ENCODE measurements at places on chromosomes 3 and 15.

GRCh38 chr3:163126115-163126514, 1629.5 kb downstream of the OTOL1 start:
- DNase-seq, result no peak

DNA sequence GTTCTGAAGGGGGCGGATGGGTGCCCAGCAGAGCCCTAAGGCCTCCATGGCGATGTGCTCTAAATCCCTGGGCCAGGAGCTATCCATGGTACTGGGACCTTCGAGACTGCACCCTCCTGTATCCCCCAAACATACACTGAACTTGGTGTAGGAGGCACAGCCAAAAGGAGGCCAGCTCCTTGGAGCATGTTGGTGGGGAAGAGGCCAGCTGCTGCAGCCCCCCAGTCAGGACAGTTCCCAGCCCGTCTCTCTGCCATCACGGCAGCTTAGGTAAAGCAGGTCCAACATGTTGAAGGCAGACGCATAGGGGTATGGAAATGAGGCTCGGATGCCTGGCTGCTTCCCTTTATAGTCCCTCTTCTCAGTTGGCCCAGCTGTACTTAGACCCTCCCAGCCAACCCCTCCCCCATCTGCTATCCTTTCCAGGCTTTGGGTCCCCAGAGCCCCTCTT, 1.8 kb downstream of the CAMKV start:
- DNase-seq, result no peak

DNA sequence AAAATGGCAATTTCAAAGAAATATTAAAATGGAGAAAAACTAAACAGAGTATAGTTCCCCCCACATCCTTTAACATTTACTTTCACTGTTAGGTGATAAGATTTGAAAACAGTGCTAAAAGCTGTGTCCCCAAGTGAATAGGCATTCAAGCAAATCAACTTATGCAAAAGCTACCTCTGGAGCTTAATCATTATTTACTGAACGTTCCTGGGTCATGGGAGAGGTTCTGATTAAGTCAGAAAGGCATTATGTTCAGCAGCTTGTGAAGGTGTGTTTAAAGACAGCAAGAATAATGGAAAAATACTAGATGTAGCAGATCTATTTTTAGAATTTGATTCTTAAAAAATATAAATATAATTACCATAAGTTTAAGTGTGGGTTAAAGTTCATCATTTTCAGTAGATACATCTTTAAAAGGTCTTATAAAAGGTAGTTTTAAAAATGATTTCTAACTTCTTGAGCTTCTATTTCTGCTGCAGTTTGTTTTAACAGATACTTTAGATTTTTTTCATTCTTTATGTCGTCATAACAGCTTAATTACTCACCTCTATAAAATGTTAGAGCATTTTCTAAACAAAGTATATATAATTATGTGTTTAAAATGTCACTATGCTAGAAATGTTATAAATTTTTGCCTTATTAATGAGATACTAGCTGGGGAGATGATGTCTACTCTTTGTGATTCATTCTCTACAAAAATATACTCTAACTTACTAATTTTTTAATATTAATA, 127.9 kb downstream of the MITF start:
- no peak for DNase-seq

DNA sequence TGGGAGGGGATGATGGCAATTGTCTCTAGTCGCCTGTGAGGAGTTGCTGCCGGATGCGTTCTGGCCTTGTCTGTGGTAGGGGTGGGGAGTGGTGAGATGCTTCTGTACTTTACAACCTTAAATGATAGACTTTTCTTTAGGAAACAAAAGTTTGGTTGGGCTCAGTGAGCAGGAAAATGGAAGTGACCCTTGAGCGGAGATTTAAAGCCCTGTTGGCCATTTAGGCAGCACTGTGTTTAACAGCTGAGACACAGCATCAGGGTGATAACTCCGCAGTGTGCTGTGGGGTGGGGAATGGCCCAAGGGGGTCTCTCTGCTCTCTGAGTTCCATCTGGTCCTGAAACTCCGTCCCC, 36.6 kb downstream of the SPSB4 start:
- DNase-seq, result no peak

GRCh38 chr3:105987809-105988208, 119.0 kb upstream of the CBLB start:
- no peak for DNase-seq

GRCh38 chr3:194739498-194740284, 54.0 kb downstream of the FAM43A start:
- no peak for DNase-seq

DNA sequence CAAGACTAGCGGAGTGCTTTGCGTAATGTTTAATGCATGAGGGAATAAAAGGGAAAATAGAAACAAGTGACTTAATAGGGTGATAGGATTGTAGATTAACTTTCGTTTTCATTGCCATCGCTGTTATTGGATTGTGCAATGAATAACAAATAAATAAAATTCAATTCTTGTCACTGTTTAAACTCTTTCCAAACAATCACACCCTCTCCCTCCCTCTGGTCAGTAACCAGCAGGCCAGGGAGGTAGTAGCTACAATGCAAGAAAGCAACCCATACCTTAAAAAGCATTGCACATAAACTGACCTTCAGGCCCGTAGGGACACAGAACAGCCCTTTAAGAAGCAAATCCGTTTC, 705 bp upstream of the TFRC start:
- no peak for DNase-seq

- DNase-seq, result no peak
These were observed 17.9 kb upstream of the SEC13 start for GRCh38 chr3:10338591-10339353.

DNA sequence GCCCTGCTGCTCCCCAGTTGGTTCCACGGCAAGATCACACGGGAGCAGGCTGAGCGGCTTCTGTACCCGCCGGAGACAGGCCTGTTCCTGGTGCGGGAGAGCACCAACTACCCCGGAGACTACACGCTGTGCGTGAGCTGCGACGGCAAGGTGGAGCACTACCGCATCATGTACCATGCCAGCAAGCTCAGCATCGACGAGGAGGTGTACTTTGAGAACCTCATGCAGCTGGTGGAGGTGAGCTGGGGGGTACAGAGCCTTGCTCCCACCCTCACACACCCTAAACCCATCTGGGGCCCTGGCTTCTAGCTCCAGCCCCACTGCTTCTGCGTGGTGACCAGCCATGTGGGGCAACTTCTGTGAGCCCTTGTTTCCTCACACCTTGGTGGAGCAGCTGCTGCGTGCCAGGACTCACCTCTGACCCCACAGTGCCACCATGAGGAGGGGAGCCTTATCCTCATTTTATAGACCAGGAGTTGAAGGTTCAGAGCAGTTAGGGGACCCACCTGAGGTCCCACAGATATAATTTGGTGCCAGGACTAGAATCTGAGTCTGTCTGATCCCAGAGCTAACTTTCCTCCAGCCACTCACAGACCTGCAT, 13.3 kb upstream of the LMAN1L start:
- no peak for DNase-seq

DNA sequence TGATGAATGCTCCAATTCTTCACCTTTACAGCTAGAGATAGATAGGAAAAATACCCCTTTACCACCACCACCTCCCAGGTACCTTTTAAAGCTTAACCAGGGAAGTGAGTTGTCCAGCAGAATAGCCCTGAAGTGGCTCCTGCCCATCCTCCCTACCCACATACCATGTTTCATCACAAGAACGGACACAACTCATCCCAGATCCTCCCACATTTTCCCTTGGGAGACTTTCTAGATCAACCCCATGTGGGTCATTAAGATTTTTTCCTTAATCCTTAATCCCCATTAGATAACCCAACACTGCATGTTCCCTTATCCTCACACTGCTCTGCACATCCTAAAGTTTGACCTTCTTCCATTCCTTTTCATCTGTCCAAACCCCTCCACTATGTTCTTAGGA, 69.3 kb downstream of the CHST2 start:
- DNase-seq, result no peak

DNA sequence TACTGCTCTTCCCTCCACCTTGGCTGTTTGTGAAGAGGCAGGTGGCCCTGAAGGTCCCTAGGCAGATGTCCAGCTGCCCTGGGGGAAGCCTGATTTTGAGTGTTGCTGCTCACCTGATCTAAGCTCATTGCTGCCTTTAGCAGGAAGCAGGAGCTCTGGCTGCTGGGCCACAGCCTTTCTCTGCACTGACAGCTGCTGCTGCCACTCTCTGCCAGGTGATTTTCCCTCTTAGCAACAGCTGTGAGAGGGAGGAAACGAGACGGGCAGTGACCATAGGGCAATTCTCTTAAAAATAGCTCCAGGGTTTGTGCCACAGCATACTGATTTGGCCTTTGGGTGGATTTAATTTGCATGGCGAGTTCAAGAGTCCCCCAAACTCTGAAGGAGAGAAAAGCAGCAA, 415.8 kb upstream of the SEMA6D start:
- DNase-seq, result no peak

DNA sequence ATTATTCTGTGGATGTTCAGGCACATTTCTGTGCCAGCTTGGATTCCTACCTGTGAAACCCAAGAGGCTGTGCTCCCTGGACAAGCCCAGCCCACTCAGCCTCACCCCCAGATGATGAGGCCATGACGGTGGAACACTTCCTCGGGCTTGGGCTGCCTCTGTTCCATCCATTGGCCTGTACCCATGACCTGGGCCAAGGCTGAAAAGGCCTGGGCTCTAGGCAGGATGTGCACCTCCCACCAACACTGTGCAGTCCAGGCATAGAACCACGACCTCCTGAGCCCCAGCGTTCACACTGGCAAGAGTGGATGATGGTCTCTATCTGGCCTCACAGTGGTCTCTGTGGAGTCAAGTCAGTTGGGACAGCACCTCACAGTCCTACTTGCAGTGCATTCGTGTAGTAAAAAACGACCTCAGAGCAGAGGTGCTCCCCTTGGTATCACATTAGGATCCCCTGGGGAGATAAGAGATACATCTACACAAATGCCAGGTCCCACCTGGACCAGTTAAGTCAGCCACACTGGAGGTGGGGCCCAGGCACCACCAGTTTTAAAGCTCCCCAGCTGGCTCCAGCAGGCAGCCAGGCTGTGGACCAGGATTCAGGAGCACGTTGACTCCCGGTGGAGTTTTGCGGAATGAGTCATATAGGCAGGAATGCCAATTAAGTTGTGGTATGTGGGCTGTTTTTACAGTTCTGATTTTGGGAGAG, 39.0 kb upstream of the IGF1R start:
- DNase-seq, result no peak

DNA sequence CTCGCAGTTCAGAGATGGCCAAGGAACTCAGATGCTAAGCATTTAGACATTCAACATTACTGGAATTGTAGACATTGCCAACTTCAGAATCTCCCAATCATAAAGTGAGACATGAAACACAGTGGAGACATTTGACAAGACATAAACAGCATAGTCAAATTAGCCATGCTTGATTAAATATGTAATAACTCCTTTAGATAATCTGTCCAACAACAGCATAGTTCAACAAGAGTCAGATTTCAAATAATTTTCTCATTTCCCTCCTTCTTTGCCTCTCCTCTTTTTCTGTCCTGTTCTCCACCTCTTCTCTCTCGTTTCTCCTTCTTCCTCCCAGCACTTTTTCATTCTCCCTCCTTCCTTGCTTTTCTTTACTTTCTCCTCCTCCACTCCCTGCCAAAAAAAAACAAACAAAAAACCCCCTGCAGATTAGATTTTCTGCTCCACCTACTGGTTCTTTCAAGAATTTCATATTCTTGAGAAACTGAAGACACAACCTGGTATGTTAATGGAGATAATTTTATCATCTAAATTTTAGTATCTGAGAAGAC, 20.2 kb downstream of the CPOX start:
- no peak for DNase-seq

- no peak for DNase-seq
These were observed 487.2 kb upstream of the FRG2C start for GRCh38 chr3:75176937-75177336.

- no peak for DNase-seq
These were observed 94.8 kb downstream of the SLC9A9 start for GRCh38 chr3:143753456-143753855.

- no peak for DNase-seq
These were observed 117.3 kb downstream of the XXYLT1 start for GRCh38 chr3:195153653-195154052.

DNA sequence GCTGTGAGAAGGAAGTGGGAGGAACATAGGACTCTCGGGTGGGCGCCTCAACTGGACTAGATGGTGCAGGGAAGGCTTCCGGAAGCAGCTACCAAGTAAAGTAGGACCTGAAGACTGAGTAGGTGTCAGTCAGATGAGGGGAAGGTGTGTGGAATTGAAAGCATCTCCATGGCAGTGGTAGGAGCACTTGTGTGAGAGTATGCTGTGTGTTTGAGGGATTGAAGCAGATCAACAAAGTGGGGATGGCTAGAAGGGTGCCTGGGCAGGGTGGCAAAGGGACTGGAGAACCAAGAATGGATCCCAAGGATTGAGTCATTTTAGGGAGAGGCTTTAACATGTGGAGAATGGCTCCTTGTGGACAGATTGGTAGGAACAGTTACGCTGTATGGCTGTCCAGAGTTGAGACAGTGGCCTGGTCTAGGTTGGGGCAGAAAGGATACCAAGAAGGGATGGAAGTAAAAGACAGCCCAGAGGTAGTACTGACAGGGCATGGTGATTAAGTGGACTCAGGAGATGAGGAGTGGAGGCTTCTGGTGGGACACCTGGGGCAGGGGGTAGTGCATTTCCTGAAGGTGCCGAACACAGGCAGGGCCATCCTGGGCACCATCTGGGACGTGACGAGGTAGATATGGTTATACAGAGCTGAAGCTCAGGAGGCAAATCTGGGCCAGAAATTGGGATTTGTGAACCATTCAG, 1.5 kb downstream of the UQCC5 start:
- no peak for DNase-seq

GRCh38 chr3:77281721-77282120, 241.8 kb downstream of the ROBO2 start:
- no peak for DNase-seq

DNA sequence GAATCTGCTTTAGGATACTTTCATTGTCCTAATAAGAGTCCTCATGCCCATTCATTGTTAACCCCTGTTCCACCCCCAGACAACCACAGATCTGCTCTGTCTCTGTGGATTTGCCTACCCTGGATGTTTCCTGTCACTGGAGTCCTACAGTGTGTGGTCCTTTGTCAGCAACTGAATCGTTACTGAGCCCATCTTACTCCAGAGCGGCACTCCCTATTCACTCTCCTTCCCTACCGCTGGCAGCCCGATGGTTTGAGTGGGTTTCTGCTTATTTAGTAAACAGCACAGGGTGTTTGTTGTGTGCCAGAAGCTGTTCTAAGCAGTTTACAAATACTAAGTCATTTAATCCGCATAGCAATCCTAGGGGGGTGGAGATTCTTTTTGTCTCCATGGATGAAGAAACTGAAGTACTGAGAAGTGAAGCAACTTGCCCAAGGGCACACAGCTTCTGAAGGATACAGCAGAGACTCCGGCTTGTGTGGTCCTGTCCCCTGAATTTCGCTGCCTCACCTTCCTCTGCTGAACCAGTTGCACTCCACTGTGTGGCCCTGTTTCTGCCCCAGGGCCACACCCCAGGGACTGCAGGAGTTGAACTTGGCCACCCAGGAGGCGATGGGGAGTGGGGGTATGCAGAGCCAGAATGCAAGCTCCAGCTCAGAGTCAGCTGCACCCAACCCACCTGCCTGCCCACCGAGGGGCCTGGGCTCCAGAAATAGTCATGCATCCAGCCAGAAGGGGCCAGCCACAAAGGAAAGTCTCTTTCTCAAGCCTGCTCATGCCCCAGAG, 56.5 kb upstream of the SLC6A1 start:
- DNase-seq, result no peak
